ENCODE measurements at places on chromosomes 5 and 9. TPM values are rescaled to one million over a fixed set of nuclear protein-coding genes. Genes with fewer than 3 reads are reported as not detected.
A peak's percentile ranks its signal among the peaks of the same experiment; 100 is the strongest.

DNA sequence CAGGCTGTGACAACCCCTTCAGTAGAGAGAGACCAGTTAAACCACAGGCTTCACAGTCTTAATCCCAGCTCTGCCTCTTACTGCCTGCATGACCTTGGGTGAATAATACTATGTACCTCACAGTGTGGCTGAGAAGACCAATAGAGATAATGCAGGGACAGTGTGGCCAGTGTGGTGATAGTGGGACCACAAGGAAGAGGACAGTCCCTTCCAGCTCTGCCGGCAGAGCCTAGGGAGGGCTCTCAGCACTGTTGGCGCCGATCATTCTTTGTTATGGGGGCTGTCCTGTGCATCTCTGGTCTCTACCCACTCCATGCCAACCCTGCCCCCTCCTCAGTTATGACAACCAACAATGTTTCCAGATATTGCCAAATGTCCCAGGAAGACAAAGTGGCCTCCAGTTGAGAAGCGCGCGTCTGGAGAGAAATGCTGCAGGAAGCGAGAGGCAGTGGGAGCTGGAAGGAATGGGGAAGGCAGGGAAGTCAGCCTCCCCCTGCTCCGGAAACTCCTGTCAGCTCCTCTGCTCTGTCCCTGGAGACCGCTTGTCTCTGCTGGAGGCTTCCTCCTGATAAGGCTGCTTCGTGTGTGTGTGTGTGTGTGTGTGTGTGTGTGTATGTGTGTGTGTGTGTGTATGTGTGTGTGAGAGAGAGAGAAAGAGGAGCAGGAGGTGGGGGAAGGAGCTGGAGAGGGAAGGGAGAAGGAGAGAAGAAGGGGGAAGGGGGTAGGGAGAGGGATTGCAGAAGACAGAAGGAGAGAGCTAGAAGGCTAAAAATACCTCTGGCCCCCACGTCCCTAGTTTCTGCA, 31.8 kb upstream of the FABP6 start:
- DNase-seq, result peak; percentile 49

- no peak for DNase-seq
Measured at GRCh38 chr5:150404121-150404520, 8.6 kb downstream of the CD74 start.

GRCh38 chr9:76756941-76757673, 7.1 kb upstream of the PCA3 start:
- no peak for DNase-seq

- DNase-seq, result no peak
Measured at GRCh38 chr5:133293960-133294359, 242.1 kb downstream of the HSPA4 start.

GRCh38 chr5:89236900-89237299, 353.9 kb upstream of the MEF2C start:
- DNase-seq, result no peak

Gene FBN2
- polyA plus RNA-seq, result 0.21 TPM

Data from small intestine (tissue), 16 donors.